CD4-positive, alpha-beta T cell treated with Interleukin-15 for 4 hours (primary cell): ENCODE measurements at places on chromosomes 11 and 22.

- DNase-seq: no peak
Observed at GRCh38 chr11:16078936-16079335, 277.4 kb downstream of the SOX6 start.

DNA sequence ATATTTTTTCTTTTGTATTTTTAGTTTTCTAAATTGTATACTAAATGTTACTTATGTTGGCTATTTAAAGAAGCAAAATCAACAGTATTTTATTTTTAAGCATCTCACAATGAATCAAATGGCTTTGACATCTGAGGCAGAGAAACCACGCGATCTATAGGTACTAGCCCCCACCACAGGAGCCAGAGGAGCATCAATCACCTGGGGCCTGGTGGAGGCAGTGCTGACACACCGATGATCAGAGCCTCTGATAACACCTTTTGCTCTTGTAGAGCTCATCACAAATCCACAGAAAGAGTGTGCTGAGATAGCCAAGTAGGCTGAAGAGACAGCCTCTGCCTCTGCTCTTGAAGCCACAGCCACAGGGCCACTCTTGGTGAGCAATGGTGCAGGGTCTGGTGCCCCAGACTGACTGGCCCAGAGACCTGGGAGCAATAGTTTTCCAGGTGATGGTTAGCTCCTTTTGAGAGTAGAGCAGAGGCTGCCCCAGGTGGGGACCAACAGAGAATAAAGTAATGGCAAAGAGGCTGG is 25.2 kb downstream of the HIRA start:
- DNase-seq: no peak

GRCh38 chr11:124481365-124482323 is 36.1 kb upstream of the OR8B8 start:
- DNase-seq: no peak

DNA sequence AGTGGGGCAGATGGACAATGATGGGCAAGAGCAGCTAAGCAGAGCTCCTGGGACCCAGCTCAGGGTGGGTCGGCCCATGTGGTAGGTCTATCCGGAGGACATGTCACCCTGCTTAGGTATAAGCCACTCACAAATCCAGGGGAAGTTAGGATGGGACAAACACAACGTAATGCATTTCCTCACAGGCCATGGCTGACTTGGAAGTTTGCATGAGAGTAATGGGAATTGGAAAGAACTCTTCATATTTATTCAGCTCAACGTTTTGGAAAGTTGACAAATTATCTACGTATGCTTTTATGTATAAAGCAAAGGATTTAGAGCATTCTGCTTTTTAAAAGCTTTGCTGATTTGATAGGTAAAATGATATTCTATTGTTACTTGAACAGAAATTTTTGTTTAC is 74.9 kb downstream of the SMCO4 start:
- no peak for DNase-seq

- DNase-seq: no peak
Observed at GRCh38 chr11:132022285-132022684, 651.9 kb downstream of the NTM start.

GRCh38 chr11:72776844-72777754 is 16.7 kb downstream of the STARD10 start:
- no peak for DNase-seq

- DNase-seq: no peak
Observed at GRCh38 chr11:120518356-120518755, 6.8 kb downstream of the GRIK4 start.

DNA sequence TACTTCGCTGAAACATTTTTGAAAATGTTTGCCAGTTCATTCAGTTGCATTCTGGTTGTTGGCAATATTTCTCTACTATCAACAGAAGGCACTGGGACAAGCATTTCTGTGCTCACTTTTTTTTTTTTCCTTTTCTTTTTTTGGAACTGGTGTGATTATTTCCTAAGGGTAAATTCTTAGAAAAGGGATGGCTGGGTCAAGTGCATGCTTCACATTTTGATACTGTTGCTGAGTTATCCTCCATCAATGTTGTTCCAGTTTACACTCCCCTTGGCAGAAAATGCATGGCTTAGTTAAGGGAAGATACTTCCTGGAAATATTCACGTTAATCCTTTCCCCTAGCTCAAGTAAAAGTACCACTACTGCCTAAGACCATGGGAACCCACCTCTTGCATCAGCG is 81.8 kb downstream of the OSBP2 start:
- DNase-seq: no peak

- no peak for DNase-seq
Observed at GRCh38 chr11:126317432-126317755, 13.5 kb downstream of the DCPS start.

- DNase-seq: no peak
Observed at GRCh38 chr11:34523053-34523452, 9.5 kb upstream of the ELF5 start.

DNA sequence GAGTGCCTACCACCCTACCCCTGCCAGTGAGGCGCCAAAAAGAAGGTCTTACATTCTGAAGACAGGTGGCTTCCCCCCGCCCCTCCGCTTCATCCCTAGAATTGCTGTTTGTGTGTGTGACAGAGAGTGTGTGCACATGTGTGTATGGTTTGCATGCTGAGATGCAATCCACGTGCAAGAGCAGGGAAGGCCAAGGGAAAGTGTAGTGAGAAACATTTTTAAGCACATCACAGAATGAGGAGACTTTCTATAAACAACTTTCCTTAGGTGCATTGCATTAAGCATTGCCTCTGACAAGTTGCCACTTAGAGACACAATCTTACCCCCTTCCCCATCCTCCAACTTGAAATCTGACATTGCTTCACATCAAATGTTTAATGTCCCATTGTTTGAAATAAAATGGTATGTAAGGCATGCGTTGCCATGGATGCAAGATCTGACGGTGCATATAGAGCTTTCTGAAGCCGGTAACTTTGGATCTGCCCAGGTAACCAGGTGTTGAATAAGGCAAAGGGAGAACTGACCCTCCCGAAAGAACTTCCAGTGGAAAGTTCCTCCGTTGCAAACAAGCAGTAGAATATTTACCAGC is 21.4 kb downstream of the FJX1 start:
- no peak for DNase-seq

DNA sequence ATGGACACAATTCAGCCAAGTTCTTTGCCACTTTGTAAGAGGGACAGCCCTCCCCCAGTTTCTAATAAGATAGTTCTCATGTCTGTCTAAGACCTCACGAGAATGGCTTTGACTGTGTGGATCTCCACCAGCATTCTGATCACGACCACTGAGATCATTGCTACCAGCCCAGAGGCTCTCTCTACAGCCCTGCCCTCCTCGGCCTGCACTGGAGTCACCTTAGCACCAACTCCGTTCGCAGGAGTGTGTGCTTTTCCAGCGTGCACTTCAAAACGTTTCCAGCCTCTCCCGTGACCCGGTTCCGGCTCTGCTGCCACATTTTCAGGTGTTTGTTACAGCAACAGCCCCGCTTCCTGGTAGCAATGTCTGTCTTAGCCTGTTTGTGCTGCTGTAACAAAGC is 26.2 kb downstream of the TSPAN32 start:
- DNase-seq: no peak

DNA sequence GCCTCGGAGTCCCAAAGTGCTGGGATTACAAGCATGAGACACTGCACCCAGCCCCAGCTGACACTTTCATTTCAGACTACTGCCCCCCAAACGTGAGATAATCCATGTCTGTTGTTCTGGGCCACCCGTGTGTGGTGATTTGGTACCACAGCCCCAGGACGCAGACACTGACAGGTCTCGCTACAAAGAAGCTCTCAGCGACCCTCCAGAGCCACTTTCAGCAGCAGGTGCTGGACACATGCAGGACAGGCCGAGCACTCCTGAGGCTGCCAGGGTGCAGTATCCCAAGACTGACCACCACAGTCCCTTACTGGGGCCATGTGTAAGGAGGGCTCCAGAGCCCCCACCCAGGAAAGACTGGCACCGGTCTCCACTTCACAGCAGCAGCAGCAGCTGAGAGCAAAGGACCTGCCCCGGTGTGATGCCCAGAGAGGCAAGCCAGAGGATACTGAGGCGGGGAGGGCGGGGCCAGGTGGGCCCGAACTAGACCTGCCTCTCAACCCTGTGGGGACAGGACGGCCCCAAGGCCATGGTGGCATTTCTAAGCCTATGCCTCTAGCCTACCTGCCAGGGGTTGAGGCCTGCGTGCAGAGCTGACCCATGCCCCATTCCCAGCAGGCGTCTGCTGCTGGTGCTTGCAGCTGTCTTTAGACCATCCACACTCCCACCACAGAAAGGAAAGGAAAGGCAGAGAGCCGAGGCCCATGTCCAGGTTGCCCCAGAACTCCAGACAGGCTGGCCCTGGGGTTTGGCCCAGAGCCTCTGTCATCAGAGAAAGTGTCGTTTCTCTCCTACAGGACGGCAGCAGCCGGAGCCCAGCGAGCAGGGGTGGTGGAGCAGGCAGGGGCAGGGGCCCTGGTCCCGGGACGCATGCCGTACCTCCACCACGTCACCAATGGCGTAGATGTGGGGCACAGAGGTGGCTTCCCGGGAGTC is 28.0 kb upstream of the GNB1L start:
- DNase-seq: no peak

GRCh38 chr11:8105666-8106065 is 24.7 kb downstream of the TUB start:
- no peak for DNase-seq
